ENCODE measurements at places on chromosomes 2 and 18.

DNA sequence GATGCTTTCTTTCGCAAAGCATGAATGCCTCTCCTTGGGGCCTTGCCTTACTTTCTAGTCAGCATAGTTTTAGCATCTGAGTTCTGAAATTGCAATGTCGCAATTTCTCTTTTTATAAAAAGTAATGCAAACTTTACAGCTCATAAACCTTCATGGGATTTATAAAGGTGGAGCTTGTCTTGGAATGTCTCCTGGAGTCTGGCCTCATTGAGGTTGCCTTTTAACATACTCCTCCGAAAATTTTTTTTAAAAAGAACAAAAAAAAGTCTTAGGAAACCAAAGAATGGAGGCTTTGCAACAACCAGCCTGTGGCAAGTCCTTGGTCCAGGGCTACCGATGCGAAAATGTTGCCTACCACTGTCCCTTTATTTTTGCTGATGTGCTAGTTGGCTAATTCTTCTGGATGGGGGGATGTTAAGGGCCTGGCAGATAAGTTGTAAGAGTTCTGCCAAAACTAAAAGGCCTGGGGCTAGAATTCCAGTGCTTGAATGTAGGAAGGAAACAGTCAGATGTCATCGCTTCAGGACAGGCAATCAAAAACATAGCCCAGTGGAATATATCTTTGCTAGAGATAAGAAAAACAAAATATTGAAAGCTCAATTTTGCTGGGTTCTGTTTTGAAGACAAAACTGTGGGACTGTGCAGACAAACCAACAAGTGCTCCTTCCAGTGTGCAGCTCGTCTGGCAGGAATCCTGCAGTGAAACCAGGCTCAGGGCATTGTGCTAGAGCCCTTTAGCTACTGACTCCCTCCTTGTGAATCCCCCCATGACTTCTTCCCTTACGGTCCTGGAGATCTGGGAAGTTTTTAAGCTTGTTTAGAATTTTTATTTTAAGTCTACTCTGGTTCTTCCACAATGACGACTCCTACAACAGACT lies 213.0 kb downstream of the PIEZO2 start:
- DNase-seq: no peak

DNA sequence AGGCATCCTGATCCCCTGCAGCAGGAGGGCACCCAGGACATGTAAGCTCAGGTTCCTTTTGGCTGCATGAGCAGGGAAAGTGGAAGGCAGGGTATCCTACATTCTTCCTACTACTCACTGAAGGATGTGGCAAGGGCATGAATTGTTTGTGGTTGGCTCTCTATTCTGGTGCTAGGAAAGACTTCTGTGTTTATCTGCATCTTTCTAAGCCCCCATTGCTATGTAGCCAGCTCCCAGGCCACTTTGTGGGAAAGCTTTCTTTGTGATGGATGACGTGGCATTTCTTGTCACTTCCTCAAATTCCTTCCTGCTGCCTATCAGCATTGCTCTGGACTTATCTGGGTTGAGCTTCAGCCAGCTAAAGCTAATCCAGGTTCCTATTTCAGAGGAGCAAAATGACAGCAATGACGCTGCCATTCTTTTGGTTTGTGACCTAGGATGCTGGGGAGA lies 46.2 kb downstream of the MEIS1 start:
- no peak for DNase-seq

GRCh38 chr2:19775838-19776237 lies 125.9 kb downstream of the TTC32 start:
- DNase-seq: no peak

GRCh38 chr2:147636886-147637285 lies 207.9 kb upstream of the ACVR2A start:
- no peak for DNase-seq

- DNase-seq: no peak
Observed at GRCh38 chr2:179341152-179341866, 76.7 kb upstream of the SESTD1 start.

DNA sequence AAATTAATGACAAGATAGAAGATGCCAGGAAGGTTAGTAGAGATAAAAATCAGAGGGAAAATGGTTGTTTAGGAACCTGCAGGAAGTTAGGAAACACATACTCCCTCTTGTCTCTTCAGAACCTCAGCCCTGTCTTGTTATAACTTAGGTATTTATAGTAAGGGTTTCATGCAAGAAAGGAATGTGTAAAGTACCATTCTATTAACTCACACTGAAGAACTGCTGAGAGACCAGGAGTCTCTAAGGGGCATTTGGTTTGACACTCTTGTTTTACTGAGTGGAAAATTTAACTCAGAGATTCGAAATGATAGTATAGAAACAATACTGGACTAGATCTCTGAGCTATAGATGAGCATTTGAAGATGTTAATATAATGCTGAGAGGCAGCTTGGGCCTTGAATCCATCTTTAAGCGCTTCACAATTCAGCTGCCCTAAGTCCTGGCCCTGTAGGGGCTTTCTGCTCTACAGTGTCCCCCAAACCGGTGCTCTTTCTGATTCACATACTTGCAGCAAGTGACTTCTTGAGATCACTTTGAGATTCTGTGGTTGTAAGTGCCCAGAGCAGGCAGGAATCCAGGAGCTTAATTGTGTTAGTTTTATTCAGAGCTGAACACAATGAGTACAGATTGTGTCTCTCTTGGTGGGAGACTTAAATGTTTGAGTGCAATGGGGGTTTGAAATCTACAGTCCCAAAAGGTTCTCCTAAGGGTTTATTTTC lies 235.0 kb upstream of the RGPD4 start:
- no peak for DNase-seq

GRCh38 chr2:112493858-112494648 lies 12.1 kb downstream of the TTL start:
- DNase-seq: no peak

DNA sequence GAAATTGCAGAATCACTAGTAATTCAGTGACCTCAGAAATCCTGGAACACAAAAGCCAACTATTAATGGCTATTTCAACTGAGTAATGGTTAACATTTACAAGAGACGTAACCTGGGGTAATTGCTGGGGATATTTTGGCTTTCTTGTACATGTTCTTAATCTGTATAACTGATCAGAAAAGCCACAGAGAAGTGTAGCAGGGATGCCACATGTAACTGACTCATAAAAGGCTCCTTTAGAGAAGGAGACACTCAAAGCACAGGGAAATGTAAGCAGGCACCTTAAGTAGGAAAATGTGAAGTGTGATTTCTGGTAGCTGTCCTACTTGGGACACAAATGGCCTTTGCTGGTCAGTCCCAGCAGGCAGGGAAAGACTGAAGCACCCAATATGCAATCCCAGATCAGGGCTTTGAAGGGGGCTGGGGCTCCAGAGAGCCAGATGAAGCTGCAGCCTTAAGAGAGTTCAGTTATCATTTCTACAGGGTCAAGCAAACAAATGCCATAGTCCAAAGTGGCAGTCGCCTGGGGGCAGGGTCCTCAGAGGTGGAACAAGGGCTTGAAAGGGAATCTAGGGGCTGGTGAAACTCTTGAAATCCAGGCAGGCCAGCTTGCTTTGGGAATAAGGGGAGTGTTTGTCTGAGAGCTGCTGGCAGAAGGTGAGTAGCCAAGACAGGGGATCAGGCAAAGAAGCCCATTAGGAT lies 7.2 kb upstream of the SPOPL start:
- no peak for DNase-seq

- DNase-seq: no peak
Observed at GRCh38 chr2:36088716-36089328, 266.8 kb upstream of the CRIM1 start.

DNA sequence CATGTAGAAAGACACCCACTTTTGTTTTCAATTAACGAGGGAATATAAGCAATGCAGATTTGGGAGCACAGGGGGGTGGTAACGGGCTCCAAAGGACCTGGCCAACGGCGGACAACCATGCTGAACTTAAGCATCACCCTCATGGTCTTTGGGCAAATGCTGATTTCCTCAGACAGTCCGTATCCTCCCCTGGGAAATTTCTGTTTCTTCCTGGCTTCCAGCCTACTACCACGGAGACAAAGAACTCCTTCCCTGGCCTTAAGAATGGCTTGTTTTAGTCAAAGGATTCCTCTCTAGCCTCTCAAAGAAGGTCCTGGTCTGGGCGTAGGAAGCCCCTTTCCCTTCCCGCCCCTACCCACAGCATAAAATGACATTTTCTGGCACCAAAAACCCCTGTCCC lies 34.3 kb downstream of the EN1 start:
- no peak for DNase-seq

DNA sequence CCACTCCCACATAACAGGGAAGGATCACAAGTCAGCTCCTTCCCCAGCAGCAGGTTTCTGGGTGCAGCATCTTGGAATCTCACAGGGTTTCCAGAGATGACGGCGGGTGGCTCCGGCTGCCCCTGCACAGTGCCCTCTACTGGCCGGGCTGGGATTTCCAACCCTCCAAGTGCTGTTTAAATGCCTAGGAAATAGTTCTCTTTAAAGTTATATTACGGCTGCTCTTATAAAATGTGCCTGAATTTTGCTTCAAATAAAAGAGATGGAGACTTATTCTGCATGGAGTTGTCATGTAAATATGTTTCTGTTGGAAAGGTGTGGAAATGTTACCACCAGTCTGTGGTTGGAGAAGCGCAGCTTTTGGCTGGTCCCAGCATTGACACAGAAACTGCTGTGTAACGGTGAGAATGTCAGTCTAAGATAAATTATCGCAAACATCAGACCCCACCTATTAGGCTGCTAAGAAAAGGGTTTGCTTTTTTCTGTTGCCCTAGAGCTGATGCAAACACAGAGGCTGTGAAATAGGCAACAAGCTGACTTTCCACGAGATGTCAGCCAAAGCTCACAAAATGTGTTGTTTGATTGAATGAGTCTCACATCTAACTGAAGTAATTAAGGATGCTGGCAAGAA lies 3.3 kb upstream of the HJURP start:
- no peak for DNase-seq

DNA sequence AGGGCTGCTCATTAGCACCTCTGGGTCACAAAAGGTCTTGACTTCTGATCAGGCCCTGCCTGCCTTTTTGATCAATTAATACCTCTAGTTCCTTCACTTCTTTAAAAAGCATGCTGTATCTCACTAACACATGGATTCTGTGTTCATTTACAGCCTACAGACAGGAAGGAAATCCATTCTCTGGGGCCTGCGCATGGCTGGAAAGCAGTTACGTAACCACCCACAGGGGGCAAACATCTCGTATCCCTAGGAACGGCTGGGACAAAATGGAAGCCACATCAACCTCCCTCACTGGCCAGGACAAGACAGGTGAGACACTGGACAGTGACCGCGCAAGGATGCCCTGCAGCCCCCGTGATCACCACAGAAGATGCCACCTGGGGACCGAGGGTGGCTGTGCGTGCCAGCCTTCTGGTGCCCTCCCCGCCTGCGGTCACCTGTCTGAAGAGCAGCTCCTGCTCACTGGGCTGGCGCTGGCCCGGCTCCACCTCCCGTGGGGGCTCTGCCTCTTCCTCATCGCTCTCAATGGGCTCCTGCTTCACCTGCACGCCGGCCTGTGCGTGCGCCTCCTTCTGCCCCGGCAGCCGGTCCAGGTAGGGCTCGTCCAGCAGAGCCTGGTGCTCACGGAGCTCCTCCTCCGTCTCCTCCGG lies 266.9 kb downstream of the TWIST2 start:
- DNase-seq: no peak

GRCh38 chr2:200509612-200510433 lies at the start of gene KCTD18:
TSS of gene KCTD18 (minus strand) at chr2:200510068. CDS start at chr2:200507016, 3,052 bp downstream.
- peak; percentile 9 for DNase-seq

- no peak for DNase-seq
Observed at GRCh38 chr2:20509301-20509769, 62.5 kb downstream of the RHOB start.

- DNase-seq: no peak
Observed at GRCh38 chr2:120625865-120626560, 109.7 kb upstream of the GLI2 start.

- DNase-seq: no peak
Observed at GRCh38 chr18:59144483-59144882, 4.8 kb downstream of the SEC11C start.

GRCh38 chr18:12702221-12703095 lies at the start of the genes CEP76 and PSMG2:
TSS of gene CEP76 (minus strand) at chr18:12702723. CDS start at chr18:12702548, 175 bp downstream.
TSS of gene PSMG2 (plus strand) at chr18:12703042. CDS start at chr18:12703108, 66 bp downstream.
- DNase-seq: peak; percentile 62

DNA sequence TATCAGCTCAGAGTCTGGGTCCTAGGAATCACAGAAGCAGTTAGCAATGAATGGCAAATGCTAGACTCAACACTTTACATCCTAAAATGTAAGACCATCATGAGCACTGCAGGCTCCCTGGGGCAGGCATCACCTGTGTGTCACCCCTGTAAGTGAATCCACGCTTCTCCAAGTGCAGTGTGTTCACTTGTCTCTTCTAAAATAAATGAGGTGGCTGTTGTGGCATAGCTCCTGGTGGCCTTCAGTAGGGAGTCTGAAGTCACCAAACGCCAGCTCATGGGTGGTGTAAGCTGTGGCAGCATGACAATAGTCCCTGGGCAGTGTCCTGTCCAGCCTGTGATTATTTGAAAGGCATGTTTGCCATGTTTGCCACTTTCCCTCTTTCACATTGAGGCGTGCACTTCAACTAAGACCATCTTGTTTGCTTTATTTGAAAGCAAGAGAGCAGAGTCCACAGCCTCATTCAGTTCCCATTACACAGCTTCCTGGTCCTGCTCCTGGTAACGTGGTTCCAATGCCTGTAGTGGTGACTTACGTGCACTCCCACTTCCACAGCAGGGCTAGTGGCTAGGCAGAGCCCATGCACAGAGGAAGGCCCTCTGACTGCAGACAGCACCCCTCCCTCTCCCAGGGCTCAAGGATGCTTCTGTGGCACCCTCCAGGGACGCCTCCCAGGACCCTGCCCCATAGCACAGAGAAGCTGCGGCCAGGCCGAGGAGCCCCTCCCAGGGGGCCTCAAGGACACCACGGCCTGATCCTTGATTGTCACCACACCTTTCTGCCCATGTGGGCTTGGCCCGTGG lies 24.3 kb downstream of the COA5 start:
- no peak for DNase-seq

GRCh38 chr18:46301571-46301970 lies 197.4 kb downstream of the HAUS1 start:
- no peak for DNase-seq

DNA sequence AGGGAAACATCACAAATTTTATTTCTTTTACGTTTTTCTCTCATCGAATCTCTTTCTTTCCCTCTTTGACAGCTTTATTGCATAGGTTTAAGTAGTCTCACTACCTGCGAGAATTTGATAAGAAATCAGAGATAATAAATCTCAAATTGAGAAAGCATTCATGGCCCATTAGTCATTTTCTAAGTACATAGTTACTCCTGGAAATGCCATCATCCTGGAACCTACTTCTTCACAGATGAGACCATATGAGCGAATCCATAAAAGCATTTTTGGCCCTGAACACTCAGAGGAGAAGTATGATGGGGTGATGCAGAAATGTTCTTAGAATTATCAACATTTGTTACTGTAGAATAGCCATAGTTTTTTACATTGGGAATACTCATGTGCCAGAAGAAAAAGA lies 138.0 kb upstream of the ARHGAP28 start:
- no peak for DNase-seq

GRCh38 chr2:109454765-109455394 lies 158.9 kb downstream of the SEPTIN10 start:
- DNase-seq: no peak

DNA sequence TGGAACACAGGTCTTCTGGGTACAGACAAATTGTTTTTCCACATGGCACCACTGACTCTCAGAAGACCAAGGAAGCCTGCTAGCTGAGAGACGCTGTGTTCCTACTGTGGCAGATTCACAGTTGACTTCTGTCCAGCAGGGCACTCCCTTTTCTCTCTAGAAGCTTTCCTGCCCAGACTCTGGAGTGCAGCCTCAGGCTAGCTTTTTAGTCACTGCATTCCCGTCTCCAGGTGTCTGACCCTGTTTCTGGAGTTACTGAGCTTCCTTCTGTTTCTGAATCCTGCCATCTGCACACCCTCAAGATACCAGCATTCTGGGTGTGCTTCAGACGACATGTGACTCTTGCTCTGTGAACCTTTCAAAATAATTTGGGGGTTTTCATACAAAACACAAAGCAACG lies 125.1 kb downstream of the TMEM200C start:
- no peak for DNase-seq
